Esophagus squamous epithelium (tissue), 5 donors: ENCODE measurements at places on chromosomes 5 and 9.

DNA sequence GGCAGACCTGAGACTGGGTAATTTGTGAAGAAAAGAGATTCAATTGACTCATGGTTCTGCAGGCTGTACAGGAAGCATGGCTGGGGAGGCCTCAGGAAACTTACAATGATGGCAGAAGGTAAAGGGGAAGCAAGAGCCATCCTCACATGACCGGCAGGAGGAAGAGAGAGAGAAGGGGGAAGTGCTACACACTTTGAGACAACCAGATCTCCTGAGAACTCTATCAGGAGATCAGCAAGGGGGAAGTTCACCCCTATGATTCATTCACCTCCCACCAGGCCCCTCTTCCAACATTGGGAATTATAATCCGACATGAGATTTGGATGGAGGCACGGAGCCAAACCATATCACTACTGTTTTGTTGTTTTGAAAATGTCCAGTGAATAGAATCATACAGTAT is 110.2 kb downstream of the DAPK1 start:
- no peak for DNase-seq

- no peak for DNase-seq
Measured at GRCh38 chr5:32147236-32147635, 26.9 kb downstream of the GOLPH3 start.

GRCh38 chr9:91043811-91044175 is 242.2 kb downstream of the SYK start:
- DNase-seq = no peak

- no peak for DNase-seq
Measured at GRCh38 chr9:108300306-108301287, 555.2 kb downstream of the ACTL7B start.

GRCh38 chr5:139693676-139694364 is 45.7 kb downstream of the CXXC5 start:
- no peak for DNase-seq

DNA sequence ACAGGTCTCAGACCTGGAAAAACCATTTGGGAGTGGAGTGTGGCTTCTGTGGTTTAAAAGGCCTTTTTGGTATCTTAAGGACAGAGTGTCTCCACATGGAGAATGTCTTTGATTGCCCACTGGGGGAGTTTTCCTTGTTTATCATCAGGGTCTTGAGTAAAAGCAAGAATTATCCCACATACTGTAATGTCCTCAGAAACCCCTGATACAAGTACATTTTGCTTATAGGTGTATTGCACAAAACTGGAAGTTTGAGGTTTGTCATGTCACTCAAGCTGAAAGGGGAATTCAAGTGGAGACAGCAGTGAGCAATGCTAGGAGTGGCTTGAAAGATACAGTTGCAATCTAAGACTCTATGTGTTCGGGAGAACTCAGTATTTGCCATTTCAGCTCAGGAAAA is 62.7 kb upstream of the GRAMD2B start:
- DNase-seq = no peak

GRCh38 chr9:124254261-124254682 is 3.5 kb upstream of the NEK6 start:
- no peak for DNase-seq

- no peak for DNase-seq
Measured at GRCh38 chr5:180119031-180119902, 47.7 kb upstream of the RNF130 start.

DNA sequence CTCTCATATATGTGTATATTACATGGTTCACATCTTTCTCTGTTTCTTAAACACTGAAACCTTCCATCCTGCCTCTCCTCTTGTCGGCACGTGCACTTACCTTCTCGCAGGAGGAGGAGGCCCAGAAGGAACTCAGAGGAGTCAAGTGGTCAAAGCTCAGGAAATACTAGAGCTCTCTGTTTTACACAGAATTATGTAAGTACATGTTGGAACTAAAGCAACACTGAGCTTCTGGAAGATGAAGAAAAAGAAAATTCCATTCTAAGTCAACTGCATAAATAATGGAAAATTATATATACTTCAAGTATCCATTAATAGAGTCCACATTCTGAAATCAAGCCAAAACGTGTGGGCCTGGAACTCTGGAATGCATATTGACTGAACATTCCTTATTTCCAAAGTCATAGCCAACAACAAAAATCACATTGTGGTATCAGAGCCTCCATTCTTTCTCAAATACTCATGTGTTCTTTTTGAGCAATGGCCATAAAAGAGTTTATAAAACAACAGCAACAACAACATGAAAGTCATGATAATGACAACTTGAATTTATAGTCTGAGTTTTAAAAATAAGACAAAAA is 121.5 kb upstream of the RAI14 start:
- DNase-seq = no peak

DNA sequence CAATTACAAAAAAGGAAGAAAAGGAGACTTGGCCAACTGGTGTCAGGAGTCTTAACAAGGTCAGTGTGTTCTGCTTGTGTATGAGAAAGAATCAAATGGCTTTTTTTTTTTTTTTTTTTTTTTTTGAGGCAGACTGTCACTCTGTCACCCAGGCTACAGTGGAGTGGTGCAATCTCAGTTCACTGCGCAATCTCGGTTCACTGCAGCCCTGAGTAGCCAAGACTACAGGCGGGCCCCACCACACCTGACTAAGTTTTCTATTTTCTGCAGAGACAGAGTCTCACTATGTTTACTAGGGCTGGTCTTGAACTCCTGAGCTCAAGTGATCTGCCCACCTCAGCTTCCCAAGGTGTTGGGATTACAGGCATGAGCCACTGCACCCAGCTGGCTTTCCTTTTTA is 3.1 kb upstream of the IL7R start:
- no peak for DNase-seq

DNA sequence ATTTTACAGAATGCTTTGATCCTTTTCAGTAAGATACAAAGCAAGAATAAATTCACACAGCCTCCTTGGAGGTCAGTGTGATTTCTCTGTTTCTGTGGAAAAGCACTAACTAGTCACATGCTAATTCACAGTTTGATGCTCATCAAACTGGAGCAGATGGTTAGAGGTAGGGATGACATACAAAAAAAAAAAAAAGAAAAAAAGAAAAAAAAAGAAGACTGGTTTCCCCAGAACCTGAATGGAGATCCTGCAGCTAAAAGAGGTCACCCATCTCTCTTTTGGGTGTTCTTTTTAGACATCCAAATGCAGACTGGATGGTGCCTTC is 123.7 kb upstream of the ANKRD55 start:
- no peak for DNase-seq

DNA sequence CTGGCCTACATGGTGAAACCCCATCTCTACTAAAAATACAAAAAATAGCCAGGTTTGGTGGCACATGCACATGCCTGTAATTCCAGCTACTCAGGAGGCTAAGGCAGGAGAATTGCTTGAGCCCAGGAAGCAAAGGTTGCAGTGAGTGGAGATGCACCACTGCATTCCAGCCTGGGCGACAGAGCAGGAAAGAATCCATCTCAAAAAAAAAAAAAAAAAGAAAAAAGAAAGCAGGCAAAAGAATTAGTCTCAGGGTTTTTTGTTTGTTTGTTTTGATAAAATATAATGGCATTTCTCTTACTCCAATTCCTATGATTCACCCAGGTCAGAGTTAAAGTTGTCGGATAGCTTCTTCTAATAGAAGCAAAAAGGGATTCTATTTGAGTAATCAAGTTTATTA is 67.0 kb upstream of the ATG10 start:
- DNase-seq = no peak

GRCh38 chr9:118962426-118962825 is 406.8 kb downstream of the BRINP1 start:
- DNase-seq = no peak

DNA sequence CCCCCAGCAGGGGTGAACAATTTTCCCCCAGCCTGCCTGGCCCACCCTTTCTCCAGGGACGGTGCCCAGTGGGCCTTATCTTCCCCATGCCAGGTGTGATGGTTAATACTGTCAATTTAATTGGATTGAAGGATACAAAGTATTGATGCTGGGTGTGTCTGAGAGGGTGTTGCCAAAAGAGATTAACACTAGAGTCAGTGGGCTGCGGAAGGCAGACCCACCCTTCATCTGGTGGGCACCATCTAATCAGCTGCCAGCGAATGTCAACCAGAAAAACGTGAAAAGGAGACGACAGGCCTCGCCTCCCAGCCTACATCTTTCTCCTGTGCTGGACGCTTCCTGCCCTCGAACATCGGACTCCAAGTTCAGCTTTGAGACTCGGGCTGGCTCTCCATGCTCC is 5.6 kb upstream of the FUT7 start:
- no peak for DNase-seq

DNA sequence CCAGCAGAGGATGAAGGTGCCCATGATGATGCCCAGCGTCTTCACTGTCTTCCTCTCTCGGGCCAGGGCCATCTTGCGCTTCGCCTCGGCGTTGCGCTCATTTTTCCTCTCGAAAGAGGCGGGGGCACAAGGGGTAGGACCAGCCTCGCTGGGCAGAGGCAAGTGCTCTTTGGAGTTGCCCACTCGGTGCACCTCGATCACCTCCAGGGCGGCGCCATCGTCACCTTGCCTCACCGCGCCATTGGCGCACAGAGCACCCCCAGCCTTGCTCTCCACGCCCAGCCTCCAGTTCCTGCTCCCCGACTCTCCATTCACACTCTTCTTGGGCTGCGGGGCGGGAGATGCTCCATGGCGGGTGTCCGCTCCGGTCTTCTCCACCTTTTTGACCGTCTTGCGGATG is 1.6 kb downstream of the HTR1A start:
- no peak for DNase-seq

DNA sequence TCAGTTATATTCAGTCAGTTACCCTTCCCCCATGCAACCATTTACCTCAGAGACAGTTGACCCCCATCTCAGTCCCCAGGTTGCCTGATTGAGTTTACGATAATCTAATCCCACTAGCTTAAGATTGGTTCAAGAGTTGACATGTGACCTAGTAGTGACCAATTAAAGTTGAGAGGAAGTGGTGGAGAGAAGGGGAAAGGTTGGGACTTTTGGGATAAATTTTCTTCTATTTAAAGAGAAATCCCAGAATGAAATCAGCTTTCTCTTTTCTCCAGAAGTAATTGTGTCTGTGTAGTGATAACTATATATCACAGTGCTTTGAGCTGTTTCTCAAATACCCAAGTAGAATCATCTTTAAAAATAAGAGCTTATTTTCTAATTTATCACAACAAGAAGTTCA is 396.7 kb upstream of the CLINT1 start:
- DNase-seq = no peak

DNA sequence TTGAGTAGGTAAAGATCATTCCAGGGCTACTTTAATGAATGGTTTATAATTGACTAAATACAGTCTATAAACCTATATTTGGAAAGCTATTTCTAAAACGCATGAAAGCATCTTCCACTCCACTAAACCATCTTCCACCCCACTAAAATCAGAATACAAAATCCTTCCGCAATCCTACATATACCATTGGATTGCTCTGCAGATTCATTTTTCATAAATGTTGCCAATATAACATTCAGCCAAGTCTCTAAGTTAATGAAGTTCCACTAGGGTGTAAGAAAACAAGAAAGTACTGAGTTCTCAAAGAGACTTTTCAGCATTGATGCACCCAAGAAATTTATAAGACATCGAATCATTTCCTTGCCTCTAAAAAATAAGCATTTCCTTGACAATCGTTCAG is 4.7 kb downstream of the SLC24A2 start:
- no peak for DNase-seq

DNA sequence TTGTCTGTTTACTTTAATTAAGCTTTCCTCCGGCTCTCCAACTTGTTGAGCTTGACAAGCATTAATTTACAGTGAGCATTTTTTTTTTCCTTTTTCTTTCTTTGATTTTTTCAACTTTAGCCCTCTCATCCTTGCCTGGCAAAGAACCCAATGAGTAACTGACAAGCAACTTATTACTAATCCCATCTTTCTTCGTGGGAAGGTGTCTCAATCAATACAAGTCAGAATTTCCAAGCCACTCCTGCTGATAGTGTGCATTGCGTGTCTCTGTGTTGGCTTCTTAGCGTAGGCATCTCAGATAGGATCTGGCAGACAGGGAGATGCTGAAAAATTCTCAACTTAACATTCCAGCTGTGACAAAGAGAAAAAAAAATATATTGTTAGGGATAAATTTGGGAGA is 527.7 kb upstream of the WWC1 start:
- no peak for DNase-seq

- DNase-seq = no peak
Measured at GRCh38 chr5:158410976-158411375, 552.0 kb upstream of the CLINT1 start.

DNA sequence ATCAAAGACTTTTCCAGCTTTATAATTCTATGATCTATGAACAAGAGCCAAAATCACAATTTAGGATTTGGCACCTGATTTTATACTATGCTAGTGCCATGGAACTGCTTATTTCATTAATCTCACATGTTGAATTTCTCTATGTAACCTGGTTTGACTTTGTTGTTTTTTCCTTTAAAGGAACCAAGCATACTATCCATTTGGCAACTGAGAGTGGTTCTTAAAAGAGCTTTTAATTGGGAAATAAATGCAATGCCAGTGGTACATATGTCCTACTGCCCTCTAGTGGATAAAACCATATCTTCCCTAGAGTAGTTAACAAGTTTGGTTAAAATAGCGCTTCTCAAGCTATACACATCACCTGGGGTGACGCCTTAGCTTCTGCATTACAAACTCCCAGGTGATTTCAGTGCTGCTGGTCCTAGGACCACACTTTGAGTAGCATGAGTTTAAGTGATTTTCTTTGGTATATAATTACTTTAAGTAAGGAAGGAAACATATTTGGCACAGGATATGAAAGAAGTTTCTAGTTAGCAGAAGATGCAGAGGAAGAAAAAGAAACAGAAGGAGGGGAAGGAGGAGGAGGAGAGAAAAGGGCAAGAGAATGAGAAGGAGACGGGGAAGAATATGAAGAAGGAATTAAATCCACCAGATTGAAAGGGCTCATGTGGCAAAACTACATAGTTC is 56.8 kb downstream of the FGF10 start:
- DNase-seq = no peak

GRCh38 chr9:133374612-133375115 is 1.2 kb downstream of the SURF4 start:
- no peak for DNase-seq

GRCh38 chr5:168413062-168413461 is 73.2 kb upstream of the RARS1 start:
- no peak for DNase-seq

DNA sequence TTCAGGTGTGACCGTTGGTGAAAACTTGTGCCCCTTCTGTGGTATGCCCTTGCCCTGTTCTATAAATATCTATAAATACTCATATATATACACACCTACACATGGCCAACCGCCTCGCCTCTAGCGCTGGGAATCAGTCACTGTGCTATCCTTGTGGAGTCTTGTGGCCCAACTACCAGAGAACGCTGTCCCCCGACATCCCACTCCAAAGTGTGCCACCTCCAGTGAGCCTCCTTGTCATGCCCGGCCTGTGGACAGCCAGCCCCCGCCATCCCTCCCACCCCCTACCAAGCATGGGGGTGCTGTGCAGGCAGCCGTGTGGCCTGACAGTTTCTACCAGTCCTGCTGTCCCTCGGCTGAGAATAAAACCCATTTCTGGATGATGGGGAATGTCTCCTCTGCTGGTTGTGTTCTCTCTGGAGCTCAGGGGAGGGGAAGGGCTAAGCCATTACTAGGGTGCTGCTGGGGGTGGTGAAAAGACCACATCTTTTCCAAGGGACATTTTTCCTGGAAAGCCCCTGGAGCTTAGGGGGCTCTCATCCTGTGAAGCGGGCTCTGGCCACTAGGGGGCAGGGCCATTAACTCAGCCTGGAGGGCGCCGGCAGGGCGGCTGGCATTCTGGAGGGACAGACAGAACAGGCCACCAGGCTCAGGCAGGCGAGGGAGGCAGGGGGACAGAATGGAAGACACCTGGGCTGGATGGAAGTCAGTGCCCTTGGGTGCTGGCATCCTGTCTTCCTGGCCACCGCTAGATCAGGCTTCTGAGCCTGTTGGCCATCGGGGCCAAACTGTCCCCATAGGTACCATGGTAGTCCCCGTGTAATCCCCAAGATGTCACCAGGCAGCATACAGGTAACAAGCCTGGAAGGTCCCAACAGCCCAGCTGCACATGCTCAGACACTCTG is 20.7 kb downstream of the GOLGA2 start:
- no peak for DNase-seq
